Omental fat pad (tissue), 4 donors: ENCODE measurements at places on chromosomes 2 and 18. TPM values are rescaled to one million over a fixed set of nuclear protein-coding genes. Genes with fewer than 3 reads are reported as not detected.

CREG2 gene
- total RNA-seq: not detected

GALNT3 gene
- total RNA-seq: 1.3 TPM

LOXL3 gene
- 12.4 TPM for total RNA-seq

REG3A gene
- total RNA-seq: not detected
